ENCODE measurements at places on chromosomes 13 and 19. TPM values are rescaled to one million over a fixed set of nuclear protein-coding genes. Genes with fewer than 3 reads are reported as not detected.

Gene LILRA2
- total RNA-seq = not detected

Gene CYP4F3
- 0.15 TPM for total RNA-seq

Gene ZNF814
- total RNA-seq = 22.2 TPM

Gene FXYD3
- not detected for total RNA-seq

Gene FFAR2
- total RNA-seq = not detected

Gene KIR3DL1
- total RNA-seq = not detected

Gene RFPL4A
- not detected for total RNA-seq

Gene ZNF728
- not detected for total RNA-seq

Gene C19orf18
- total RNA-seq = 0.82 TPM

- DNase-seq = no peak
These were observed 4.2 kb upstream of the ZIC2 start for GRCh38 chr13:99977334-99977911.

DNA sequence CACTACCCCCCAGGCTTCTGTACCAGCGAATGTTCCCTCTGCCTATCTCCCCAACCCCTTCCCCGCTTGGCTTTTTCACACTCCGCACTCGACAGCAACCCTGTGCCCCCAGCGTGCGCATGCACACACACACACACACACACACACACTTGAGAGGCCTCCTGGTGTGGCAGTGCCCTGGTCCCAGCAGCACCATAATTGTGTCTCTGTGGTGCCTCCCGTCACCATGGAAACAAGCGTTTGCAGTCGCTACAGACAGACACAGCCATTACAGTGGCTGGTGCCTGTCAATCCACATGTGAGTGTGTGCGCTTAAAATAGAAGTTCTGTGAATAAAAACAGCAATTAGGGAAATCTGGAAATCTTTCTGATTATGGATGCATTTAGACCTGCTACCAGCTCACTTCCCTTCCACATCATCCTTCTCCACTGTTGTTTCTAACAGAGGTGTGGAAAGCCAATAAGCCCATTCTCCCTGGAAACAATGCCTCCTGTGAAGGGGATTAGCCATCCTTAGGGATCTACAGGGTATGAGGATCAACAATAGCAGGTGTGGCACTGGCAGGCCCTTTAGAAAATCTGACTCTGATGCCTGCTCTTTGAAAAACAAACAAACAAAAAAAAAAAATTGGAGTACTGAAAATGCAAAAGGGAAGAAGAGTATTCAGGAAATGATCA, 146.3 kb downstream of the DCLK1 start:
- DNase-seq = no peak

DNA sequence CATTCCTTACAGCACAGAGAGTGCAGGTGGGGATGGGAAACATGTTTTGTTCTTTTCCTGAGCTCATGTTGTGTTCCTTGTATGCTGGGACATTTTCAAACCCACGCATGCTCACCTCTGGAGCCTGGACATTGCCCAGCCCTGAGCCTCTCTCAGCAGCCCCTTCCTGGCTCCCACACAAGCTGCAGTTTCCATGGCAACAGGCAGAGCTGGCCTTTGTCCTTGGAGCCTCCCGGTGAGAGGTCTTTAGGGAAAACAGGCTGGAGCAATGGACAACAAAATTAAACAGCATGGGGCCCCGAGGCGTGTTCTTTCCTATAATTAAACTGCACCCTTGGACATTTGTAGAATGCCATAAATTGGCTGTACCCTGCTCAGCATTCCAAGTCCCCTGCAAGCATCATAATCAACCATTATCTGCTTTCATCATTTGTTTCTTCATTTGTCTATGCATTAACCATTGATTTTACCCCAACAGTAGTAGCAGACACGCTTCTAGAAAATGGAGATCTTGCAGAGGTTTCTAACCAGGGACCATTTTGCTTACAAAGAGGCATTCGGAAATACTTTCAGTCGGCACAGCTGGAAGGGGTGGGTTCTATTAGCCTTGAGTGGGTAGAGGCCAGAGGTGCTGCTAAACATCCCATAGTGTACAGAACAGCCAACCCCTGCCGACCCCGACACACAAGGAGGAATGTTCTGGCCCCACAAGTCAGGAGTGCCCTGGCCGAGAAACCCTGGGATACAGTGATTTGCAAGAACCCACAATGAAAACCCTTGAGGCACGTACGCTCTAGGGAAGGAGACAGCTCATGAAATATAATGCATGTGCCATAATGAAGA, 133.4 kb upstream of the PEG3 start:
- no peak for DNase-seq

GRCh38 chr19:46232468-46232867, 2.9 kb downstream of the IGFL1 start:
- DNase-seq = no peak

GRCh38 chr13:96248103-96248502, 158.2 kb downstream of the HS6ST3 start:
- no peak for DNase-seq

GRCh38 chr13:110037925-110038573, 251.7 kb upstream of the IRS2 start:
- DNase-seq = no peak

DNA sequence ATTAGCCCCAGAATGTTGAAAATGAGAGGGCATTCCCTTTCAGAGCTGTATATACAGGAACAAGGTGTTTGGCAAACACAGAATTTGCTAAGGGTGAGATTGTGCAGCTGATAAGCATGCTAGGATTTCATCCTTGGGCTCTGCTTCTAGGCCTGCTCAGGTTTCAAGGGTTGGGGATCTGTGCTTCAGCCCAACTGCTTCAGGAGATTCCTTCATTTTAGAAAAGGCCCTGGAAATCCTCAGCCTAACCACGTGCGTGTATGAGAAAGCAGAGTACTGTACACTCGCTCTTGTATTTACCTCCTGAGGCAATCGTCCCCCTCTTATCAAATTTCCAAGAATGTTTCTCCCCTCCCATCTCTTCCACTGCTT, 291.6 kb upstream of the ARGLU1 start:
- no peak for DNase-seq

GRCh38 chr19:2962018-2962670, 15.2 kb upstream of the TLE6 start:
- peak; percentile 78 for DNase-seq

DNA sequence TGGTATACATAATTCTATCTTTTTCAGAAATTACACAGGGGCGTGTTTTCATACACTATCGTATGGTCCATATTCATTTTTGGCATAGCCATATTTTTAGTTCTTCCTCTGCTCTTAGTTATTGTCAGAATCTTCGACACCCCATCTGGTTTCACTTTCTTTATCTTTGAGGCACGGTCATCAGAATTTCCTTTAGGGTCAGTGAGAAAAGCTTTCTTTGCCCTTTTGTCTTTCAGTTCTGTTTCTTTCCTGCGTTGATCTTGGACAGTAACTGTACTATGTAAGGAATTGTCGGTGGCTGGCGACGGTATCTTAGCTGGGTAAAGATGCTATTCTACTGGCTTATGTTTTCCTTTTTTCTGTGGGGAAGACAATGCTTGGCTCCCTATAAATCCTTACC, 10.6 kb upstream of the KIR2DL4 start:
- DNase-seq = no peak

- no peak for DNase-seq
These were observed 3.1 kb upstream of the CCDC70 start for GRCh38 chr13:51858433-51859247.

- DNase-seq = no peak
These were observed 26.9 kb downstream of the PCCA start for GRCh38 chr13:100115693-100116254.

- peak; percentile 68 for DNase-seq
These were observed 44.9 kb downstream of the ESD start for GRCh38 chr13:46751811-46752635.

DNA sequence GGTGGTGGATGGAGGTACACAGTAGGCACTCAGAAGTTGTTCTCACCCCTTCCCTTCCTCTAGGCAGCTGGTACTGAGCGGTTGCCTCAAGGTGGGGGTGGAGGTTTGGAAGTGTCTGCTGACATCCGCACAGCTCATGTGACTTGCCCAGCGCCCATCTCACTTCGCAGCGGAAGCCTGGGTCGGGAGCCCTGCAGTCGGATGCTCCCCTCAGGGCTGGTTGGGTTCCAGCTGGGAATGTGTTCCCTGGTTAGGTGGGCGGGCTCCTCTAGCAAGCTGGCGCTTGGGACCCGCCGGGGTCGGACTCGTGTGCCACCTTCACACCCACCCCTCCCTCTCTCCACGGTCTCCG, 10.2 kb downstream of the PPP1R37 start:
- DNase-seq = peak; percentile 64

- peak; percentile 90 for DNase-seq
These were observed 11.5 kb upstream of the CYP4F3 start for GRCh38 chr19:15629003-15629880.

DNA sequence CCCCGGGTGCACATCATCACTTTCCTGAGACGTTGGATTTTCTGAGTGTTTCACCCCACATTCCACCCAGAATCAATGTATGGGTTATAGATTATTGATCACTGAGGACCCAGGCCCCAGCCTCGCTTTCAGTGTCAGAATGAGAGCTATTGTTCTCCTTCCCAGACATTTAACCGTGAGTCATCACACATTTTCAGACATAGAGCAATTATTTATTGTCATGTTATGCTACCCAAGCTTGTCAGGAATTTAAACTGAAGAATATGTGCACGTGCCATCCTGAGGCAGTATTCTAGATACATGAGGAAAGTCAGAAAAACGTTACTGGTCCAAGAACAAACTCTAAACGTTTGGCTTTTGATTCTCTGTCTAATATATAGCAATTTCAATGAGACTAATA, 276.6 kb upstream of the ZNF507 start:
- no peak for DNase-seq

DNA sequence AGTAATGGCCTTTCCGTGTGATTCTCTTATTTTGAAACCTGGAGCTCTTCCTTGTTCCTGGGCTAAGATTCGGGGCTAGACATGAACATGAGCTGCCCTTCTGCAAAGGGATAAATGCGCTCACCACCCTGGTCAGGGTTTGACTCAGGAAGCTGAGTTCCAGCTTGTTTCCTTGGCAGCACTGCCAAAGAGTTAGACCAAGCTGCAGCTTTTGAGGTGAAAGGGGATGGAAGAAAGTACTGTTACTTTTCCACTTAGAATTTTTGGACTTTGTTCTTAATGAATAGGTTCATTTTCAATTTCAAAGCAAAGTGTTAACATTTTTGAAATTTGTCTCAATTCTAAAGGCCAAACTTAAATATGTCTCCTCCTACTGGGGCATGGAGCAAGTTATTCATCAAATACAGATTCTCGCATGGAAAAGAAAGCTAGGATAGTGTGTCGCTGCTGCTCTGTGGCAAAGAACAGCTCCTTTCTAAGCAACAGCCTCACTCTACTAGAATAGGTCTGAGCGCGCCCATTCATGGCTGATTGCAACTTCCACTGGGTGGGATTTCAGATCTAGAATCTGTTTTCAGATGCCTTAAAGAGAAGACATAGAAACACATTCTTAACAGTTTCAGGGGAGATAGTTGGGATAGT, 2.2 kb downstream of the RGCC start:
- peak; percentile 16 for DNase-seq

GRCh38 chr19:46426506-46427162, 2.1 kb downstream of the PNMA8C start:
- DNase-seq = peak; percentile 23

GRCh38 chr13:65789815-65790214, 1440.3 kb downstream of the PCDH9 start:
- no peak for DNase-seq

GRCh38 chr13:34290661-34291060, 472.7 kb downstream of the RFC3 start:
- no peak for DNase-seq

DNA sequence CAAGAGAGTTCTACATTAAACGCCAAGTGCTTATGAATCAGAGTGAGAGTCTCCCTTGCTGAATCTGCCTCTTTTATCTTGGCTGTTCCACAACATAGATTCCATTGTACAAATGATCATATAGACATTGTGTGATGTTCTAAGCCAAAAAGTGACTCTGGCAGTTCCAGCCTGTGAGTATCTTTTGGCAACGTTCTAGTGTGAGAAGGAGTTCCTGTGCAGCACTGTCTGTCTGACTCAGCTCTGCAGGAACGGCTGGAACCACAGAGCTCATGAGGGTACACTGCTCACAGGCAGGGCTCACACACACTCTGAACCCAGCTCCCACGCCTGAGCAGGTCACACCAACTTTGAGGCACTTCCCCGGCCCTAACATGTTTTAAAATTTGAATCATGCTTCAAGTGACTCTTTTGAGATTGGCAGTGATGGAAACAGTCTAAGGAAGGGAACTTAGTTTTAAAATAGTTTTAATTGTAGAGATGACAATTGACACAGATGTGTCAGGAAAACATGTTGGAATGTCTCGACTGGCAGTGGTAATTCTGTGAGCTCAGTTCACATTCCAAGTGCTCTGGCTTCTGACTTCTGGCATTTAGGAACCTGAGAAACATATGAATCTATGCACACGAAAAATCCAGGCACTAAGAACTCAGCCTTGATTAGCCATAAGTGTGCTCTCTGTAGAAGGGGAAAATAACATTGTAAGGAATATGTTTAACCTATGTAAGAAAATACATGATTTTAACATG, 272.0 kb downstream of the UQCRFS1 start:
- no peak for DNase-seq

DNA sequence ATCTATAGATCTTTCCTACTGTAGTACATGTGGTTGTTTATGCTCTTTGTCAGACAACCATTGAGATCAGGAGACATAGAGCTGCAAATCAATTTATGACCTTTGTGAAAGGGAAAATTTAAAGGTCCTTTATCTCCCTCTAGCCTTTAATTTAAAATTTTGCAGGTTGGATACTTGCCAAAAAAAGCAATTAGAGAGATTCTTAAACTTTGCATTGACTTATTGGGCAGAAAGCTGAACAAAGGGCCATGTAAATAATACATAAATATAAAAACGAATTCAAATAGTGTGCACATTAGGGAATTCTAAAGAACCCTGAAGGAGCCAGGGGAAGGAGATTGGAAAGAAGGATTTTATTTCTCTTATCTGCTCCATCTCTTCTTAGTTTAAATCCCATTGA, 22.0 kb upstream of the RB1 start:
- no peak for DNase-seq

- no peak for DNase-seq
These were observed 67.0 kb upstream of the USE1 start for GRCh38 chr19:17148130-17148529.

DNA sequence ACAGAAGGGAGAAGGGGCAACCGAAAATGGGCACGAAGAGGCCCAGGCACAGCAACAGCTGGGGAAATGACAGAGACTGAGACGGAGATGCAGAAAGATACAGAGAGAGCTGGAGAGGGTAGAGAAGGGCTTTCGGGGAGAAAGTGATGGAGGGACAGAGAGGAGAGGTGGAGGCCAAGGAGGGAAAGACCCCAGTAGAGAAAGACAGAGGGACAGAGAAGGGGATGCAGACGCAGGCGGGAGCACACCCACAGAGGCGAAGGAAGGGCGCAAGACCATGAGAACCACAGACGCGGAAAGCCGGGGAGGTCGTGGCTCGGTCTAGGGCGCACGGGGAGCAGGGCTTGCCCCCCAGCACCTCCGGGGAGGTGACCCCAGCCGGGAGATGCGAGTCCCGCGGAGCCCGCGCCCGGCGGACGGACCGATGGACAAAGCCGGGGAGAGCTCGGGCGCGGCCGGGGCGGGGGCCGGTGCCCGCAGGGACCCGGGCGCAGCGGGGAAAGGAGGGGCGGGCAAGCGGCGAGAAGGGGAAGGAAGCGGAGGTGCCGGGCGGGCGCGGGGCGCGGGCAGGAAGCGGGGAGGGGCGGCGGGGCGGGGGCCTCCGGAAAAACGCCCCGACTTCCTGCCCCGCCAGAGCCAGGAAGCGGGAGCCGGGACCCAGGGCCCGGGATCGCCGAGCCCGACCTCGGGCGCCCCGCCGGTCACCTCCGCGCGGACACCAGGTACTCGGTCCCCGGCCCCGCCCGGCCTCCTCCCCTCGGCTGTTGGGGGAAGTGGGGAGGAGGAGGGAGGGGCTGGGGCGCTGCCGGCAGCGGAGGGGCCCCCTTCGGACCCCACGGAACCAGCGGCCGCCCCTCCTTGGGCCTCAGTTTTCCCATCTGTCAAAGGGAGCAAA, at the start of gene ARHGEF1:
ARHGEF1 (plus strand) TSS at position 617 of the 895 bp plus-strand sequence. CDS start 4,899 bp downstream, outside the sequence.
- peak; percentile 68 for DNase-seq

All from activated CD4-positive, alpha-beta T cell treated with anti-CD3 and anti-CD28 coated beads, Interleukin-2, amount 10 ng/mL, durations not matched to agents 7 days and 5 days (primary cell).